ENCODE measurements at places on chromosomes 13 and 19. TPM values are rescaled to one million over a fixed set of nuclear protein-coding genes. Genes with fewer than 3 reads are reported as not detected.

GRCh38 chr13:50788551-50789210 is 54.8 kb downstream of the DLEU7 start:
- H3K27ac ChIP-seq = no peak overlapping the region
- no peaks in the 10 kb centered on the region for H3K36me3 ChIP-seq
- no peaks in the 10 kb centered on the region for H3K4me1 ChIP-seq

GPR42 gene
- 0.17 TPM for total RNA-seq

ZNF492 gene
- total RNA-seq = 0.13 TPM

EPS8L1 gene
- total RNA-seq = 8.7 TPM

DNA sequence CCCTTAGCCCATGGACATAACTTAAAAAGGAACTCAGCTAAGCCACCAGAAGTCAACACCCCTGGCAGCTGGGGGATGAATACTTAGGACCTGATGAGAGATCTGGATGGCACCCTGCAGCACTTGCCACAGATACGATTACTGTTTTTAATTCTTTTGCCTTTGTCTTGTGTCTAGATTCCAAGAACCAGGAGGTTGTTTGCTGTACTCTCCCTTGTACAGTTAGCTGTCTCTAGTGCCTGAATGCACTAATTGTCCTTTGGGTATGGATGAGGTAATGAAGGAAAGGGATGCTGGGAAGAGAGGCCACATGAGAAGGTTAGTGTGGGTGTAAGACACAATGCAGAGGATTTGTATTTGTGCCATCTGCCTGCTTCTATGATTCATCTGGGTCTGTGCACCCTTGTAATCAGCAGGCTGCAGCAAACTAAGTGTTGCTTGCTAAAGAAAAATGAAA is 385.8 kb downstream of the KCNRG start:
- peaks cover 27% of the 10 kb centered on the region for H3K4me1 ChIP-seq
- H3K4me3 ChIP-seq = no peak overlapping the region
- H3K27ac ChIP-seq = peak overlapping the region; percentile 22
- H3K36me3 ChIP-seq = no peaks in the 10 kb centered on the region
- DNase-seq = no peak

ZNF320 gene
- total RNA-seq = 11.2 TPM

RASA3 gene
- total RNA-seq = 34.6 TPM

DNA sequence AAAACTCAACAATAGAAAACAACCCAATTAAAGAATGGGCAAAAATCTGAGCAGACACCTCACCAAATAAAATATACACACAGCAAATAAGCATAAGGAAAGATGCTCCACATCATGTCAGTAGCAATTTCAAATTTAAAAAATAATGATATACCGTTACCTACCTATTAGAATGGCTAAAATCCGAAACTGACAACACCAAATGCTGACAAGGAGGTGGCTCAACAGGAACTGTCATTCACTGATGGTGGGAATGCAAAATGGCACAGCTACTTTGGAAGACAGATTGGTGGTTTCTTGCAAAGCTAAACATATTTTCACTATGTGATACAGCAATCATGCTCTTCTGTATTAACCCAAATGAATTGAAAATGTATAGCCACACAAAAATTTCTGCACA is 9.1 kb downstream of the CYP2A13 start:
- H3K4me1 ChIP-seq = no peaks in the 10 kb centered on the region
- H3K27me3 ChIP-seq = peaks cover 45% of the 10 kb centered on the region
- no peak for DNase-seq
- H3K27ac ChIP-seq = no peak overlapping the region
- no peaks in the 10 kb centered on the region for H3K36me3 ChIP-seq

GRCh38 chr19:50465986-50466705 is 10.2 kb upstream of the EMC10 start:
- H3K27me3 ChIP-seq = peaks cover 69% of the 10 kb centered on the region
- H3K4me1 ChIP-seq = no peaks in the 10 kb centered on the region
- H3K36me3 ChIP-seq = no peaks in the 10 kb centered on the region
- H3K4me3 ChIP-seq = no peak overlapping the region
- no peak overlapping the region for H3K27ac ChIP-seq

WDR88 gene
- total RNA-seq = not detected

- DNase-seq = no peak
- peaks cover 8% of the 10 kb centered on the region for H3K4me1 ChIP-seq
- no peak overlapping the region for H3K27ac ChIP-seq
- H3K27me3 ChIP-seq = no peaks in the 10 kb centered on the region
- H3K4me3 ChIP-seq = no peak overlapping the region
- no peaks in the 10 kb centered on the region for H3K36me3 ChIP-seq
These were observed 589.9 kb downstream of the PCDH9 start for GRCh38 chr13:66640231-66640630.

DNA sequence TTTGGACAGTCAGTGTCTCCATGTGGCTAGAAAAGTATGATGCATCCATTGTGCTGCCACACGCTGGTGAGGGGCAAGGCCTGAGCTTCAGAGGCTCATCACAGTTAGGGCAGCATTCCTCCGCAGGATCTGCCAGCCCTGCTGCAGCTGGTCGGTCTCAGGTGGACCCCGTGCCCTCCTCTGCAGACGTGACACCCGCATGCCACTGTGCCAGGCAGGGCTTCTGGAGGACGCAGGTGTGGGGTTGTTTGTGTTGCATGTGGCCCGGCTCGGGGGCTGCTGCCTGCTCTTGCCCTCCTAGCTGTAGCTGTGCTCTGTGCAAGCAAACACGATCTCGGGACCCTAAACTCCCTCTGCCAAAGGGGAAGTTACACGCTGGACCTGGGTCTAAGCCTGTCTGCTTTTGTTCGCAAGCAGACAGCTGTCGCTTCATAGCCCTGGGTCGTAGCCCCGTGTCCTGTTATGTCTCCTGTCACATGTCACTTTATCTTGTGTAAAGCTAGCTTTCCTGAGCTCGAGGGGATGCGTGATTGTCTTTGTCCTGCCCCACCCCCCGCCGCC is 45.3 kb downstream of the SLC7A9 start:
- H3K36me3 ChIP-seq = peaks cover 8% of the 10 kb centered on the region
- H3K4me3 ChIP-seq = no peak overlapping the region
- H3K27me3 ChIP-seq = no peaks in the 10 kb centered on the region
- H3K27ac ChIP-seq = no peak overlapping the region
- H3K4me1 ChIP-seq = no peaks in the 10 kb centered on the region

DNA sequence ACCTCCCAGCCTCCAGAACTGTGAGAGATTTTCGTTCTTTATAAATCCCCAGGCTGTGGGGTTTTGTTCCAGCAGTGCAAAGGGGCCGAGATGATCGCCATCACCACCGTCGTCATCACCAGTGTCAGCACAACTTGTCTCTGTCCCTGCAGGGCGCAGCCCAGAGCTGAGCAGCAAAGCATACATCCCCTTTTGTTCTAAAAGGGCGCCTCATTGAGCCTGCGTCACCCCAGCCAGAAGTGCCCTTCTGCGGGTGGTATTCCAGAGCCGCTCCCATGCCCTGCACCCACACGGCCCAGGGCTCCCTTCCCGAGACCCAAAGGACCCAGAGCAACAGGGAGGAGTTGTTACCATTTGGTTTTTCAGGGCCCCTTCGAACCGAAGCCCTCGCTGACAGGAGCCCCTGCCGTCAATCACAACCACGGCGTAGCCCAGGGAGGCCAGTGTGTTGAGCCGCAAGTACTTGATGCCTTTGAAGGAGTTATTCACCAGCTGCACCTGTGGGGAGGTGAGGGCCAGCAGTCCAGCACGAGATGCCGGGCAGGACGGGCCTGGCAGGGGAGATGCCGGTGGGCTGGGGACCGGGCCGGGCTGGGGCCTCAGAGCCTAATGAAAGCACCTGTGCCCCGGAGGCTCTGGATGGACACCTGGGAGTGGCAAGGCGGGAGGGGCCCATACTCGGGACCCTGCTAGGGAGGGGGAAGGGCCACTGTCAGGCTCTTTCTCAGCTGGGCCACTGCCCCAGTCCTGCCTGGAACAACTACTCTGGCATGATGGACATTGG is 14.4 kb upstream of the MYDGF start:
- no peak overlapping the region for H3K27ac ChIP-seq
- peaks cover 2% of the 10 kb centered on the region for H3K4me1 ChIP-seq
- no peak overlapping the region for H3K4me3 ChIP-seq
- no peaks in the 10 kb centered on the region for H3K27me3 ChIP-seq
- DNase-seq = no peak

HCN2 gene
- 0.50 TPM for total RNA-seq

- H3K4me1 ChIP-seq = no peaks in the 10 kb centered on the region
- no peak for DNase-seq
- no peaks in the 10 kb centered on the region for H3K27me3 ChIP-seq
- no peak overlapping the region for H3K4me3 ChIP-seq
- peaks cover 67% of the 10 kb centered on the region for H3K36me3 ChIP-seq
These were observed 9.7 kb downstream of the FBXL12 start for GRCh38 chr19:9808855-9809824.

GRCh38 chr19:10461047-10461949 is 41.0 kb downstream of the PDE4A start:
- peak; percentile 99 for DNase-seq
- peak overlapping the region; percentile 44 for H3K4me3 ChIP-seq
- H3K27ac ChIP-seq = no peak overlapping the region
- peaks cover 21% of the 10 kb centered on the region for H3K36me3 ChIP-seq

GRCh38 chr19:16825312-16826052 is 3.7 kb upstream of the SIN3B start:
- peak; percentile 93 for DNase-seq
- peak overlapping the region; percentile 46 for H3K4me3 ChIP-seq
- H3K36me3 ChIP-seq = no peaks in the 10 kb centered on the region

DNA sequence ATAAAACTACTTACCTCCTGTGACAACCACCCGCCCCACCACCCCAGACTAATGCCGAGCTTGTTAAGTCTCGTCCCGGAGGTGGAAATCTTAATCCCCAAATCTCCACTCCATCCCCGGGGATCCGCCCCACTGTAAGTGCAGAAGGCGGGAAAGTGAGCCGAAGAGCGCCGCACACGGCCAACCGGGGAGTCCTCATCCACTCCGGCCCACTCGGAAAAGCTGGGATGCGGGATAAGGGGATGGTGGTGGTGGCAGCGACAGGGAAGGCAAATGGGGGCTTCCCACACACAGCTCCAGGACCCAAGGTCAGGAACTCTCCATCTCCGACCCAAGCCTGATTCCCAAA is 621 bp downstream of the FBL start:
- peak overlapping the region; percentile 78 for H3K27ac ChIP-seq
- H3K27me3 ChIP-seq = no peaks in the 10 kb centered on the region
- H3K36me3 ChIP-seq = no peaks in the 10 kb centered on the region
- H3K4me3 ChIP-seq = peak overlapping the region; percentile 76
- no peak for DNase-seq

- no peak overlapping the region for H3K27ac ChIP-seq
- no peak overlapping the region for H3K4me3 ChIP-seq
- peaks cover 6% of the 10 kb centered on the region for H3K4me1 ChIP-seq
- no peaks in the 10 kb centered on the region for H3K27me3 ChIP-seq
- DNase-seq = no peak
These were observed 826.7 kb downstream of the DIAPH3 start for GRCh38 chr13:59337070-59337469.

CPB2 gene
- not detected for total RNA-seq

CD209 gene
- 8.9 TPM for total RNA-seq

FUT3 gene
- total RNA-seq = not detected

- no peak for DNase-seq
- no peaks in the 10 kb centered on the region for H3K27me3 ChIP-seq
- H3K4me3 ChIP-seq = no peak overlapping the region
- no peaks in the 10 kb centered on the region for H3K36me3 ChIP-seq
These were observed 1.3 kb upstream of the GALP start for GRCh38 chr19:56174550-56174949.

TTYH1 gene
- 6.2 TPM for total RNA-seq

GRCh38 chr13:41246969-41247680 is 16.3 kb downstream of the MTRF1 start:
- no peak overlapping the region for H3K27ac ChIP-seq
- H3K36me3 ChIP-seq = peaks cover 38% of the 10 kb centered on the region
- DNase-seq = no peak
- no peak overlapping the region for H3K4me3 ChIP-seq

CNN1 gene
- 2,903 TPM for total RNA-seq

RXFP2 gene
- total RNA-seq = not detected

DNA sequence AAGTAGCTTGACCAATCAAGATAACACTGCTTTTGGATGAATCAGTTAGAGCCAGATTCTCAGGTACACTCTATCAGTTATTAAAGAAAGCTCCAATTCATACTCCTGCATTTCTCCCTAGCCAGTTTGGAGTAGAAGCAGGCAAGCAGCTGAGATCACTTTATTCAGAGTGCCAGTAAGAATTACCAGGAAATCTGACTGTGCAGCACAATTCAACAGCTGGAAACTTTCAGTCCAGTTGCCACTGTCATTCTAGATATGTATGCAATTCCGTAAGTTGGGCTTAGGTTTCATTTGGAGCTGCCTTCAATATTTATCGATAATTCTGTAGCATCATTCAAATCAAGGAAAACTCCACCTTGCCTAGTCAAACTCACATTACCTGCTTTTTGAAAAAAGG is 2625.6 kb upstream of the PCDH20 start:
- H3K27ac ChIP-seq = no peak overlapping the region
- no peak for DNase-seq
- no peak overlapping the region for H3K4me3 ChIP-seq
- no peaks in the 10 kb centered on the region for H3K27me3 ChIP-seq
- no peaks in the 10 kb centered on the region for H3K36me3 ChIP-seq

ZNF507 gene
- total RNA-seq = 17.7 TPM

- peaks cover 17% of the 10 kb centered on the region for H3K4me1 ChIP-seq
- peak overlapping the region; percentile 91 for H3K27ac ChIP-seq
- H3K27me3 ChIP-seq = no peaks in the 10 kb centered on the region
- H3K36me3 ChIP-seq = peaks cover 34% of the 10 kb centered on the region
These were observed 619 bp downstream of the MED16 start for GRCh38 chr19:892243-892893.

- H3K27me3 ChIP-seq = no peaks in the 10 kb centered on the region
- H3K27ac ChIP-seq = no peak within 1 kb of the TSS
- H3K4me3 ChIP-seq = no peak within 1 kb of the TSS
- DNase-seq = no peak
- no peaks in the 10 kb centered on the region for H3K4me1 ChIP-seq
- H3K36me3 ChIP-seq = no peaks in the 10 kb centered on the region
These were observed at the start of gene RXFP2 for GRCh38 chr13:31739226-31739625. RXFP2 (plus strand) TSS chr13:31739526; CDS start chr13:31739613, 87 bp downstream.

FNDC3A gene
- 38.8 TPM for total RNA-seq

DNA sequence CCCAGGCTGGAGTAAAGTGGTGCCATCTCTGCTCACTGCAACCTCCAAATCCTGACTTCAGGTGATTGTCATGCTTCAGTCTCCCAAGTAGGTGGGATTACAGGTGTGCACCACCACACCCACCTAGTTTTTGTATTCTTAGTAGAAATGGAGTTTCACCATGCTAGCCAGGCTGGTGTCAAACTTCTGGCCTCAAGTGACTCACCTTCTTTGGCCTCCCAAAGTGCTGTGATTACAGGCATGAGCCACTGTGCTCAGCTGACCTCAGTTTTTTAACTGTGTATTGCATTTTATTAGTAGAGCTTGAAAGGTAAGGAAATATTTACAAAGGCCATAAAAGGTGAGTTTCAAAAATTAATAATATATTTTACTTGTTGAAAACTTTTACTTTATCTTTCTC is 2.3 kb downstream of the ZNF726 start:
- no peak overlapping the region for H3K27ac ChIP-seq
- H3K4me1 ChIP-seq = peaks cover 11% of the 10 kb centered on the region
- no peak for DNase-seq
- H3K4me3 ChIP-seq = no peak overlapping the region

- no peak for DNase-seq
- H3K27ac ChIP-seq = peak overlapping the region; percentile 99
- H3K36me3 ChIP-seq = no peaks in the 10 kb centered on the region
- no peaks in the 10 kb centered on the region for H3K27me3 ChIP-seq
These were observed 5.9 kb downstream of the COL4A1 start for GRCh38 chr13:110301083-110301482.

DMWD gene
- 61.9 TPM for total RNA-seq

All from esophagus muscularis mucosa (tissue), 4 donors.